ENCODE measurements at places on chromosomes 1 and 21.

DNA sequence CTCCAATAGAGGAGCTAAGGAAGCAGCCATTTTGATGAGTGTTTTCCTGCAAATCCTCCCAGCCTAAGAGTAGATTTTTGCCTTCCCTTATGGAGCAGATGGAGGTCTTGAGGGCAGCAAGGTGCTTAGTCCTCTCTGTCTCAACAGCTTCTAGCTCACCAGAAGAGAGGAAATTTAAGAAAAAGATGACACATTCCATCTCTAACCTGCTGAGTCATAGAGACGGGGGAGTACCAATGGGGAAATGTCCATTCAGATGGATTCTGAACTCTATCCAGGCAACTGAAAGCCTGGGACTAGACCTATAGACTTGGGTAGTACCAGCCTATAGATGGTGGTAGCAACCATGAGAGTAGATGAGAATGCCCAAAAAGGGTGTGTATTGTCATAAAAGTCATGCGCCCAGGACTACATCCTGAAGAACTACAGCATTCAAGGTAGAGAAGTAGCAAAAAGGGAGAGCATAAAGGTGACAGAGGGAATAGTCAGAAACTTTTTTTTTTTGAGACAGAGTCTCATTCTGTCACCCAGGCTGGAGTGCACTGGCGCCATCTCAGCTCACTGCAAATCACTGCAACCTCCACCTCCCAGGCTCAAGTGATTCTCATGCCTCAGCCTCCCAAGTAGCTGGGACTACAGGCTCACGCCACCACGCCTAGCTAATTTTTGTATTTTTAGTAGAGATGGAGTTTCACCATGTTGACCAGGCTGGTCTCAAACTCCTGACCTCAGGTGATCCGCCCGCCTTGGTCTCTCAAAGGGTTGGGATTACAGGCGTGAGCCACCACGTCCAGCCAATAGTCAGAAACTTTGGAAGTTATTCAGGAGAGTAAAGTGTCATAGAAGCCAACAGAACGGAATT, 10.7 kb upstream of the ELOA start:
- DNase-seq = no peak

GRCh38 chr21:34726627-34727337, 58.0 kb downstream of the CLIC6 start:
- no peak for DNase-seq

GRCh38 chr1:118961156-118961555, 27.0 kb downstream of the TBX15 start:
- DNase-seq = no peak

GRCh38 chr1:229297746-229298145, 26.8 kb downstream of the RAB4A start:
- no peak for DNase-seq

DNA sequence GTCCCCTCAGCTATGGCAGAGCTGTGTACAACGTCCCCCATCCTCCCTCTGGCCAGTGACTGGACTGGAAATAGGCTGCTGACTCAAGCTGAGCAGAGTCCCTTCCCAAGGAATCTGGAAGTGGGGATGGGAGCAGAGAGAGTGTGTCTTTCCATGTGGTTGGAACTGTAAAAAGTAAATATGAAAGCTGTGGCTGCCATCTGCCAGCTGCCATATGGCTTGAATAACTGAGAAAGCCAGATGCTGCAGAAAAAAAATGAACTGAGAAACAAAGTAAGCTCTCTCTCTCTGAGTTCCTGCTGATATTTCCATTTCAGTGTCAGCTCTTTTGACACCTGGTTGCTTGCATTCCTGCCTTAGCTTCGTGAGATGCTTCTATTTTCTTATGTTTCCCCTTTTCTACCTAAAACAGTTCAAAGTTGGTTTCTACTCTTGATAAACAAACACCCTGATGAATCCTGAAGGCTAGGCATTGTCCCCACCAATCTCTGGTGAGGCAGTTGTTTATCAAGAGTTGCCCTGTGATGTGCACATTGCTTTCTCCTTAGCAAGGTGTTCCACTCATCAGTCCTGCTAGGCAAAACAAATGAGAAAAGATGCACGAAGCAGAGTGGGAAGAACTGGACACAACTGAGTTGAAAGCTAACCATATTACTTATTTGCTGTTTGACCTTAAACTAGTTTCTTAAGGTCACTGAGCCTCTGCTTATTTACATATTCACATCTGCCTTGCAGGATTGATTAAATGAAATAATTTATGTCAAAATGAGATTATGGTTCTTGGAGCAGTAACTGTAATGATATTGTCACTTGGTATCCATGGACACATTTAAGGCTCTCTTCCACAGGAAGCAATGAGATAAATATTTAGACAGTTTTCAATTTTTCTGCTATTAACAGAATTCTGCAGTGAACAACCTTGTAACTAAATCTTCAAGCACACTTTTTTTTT, 16.6 kb upstream of the DR1 start:
- DNase-seq = no peak

DNA sequence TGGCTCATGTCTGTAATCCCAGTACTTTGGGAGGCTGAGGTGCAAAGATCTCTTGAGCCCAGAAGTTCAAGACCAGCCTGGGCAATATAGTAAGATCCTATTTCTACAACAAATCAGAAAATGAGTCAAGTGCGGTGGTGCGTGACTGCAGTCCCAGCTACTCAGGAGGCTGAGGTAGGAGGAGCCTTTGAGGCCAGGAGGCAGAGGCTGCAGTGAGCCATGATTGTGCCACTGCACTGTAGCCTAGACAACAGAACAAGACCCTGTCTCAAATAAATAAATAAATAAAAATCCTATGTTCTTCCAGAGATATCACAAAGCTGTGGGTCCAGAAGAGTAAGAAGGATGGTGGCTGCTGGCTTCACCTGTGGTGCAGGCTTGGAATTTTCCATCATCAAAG, 22.1 kb downstream of the CDA start:
- DNase-seq = no peak

DNA sequence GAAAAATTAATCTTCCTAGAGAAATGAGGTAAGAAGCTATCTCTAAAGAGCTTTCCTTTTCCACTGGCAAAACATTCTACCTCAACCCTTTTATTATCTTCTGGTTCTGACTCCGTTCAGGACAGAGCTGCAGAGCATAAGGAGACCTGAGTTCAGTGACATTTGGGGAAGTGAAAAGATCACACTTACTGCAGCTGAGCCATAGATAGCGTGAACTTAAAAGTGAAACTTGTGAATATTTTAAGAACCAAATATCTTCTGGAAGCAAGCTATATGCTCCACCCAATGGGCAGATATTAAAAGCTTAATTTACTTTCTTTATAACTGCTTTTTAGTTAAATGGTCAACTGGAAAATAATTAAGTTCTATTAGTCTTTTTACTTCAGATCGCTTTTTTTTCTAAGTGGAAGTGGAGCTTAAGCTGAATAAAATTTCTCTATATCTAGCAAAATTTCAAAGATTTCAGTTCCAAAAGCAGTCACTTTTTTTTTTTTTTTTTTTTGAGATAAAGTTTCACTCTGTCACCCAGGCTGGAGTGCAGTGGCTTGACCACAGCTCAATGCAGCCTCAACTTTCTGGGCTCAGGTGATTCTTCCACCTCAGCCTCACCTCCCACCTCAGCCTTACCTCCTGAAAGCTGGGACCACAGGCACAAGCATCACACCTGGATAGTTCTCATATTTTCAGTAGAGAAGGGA, 11.9 kb downstream of the PTPN22 start:
- DNase-seq = no peak

GRCh38 chr1:205140113-205140512, 18.3 kb upstream of the RBBP5 start:
- no peak for DNase-seq

GRCh38 chr21:42125571-42126544, 54.7 kb downstream of the UMODL1 start:
- no peak for DNase-seq

DNA sequence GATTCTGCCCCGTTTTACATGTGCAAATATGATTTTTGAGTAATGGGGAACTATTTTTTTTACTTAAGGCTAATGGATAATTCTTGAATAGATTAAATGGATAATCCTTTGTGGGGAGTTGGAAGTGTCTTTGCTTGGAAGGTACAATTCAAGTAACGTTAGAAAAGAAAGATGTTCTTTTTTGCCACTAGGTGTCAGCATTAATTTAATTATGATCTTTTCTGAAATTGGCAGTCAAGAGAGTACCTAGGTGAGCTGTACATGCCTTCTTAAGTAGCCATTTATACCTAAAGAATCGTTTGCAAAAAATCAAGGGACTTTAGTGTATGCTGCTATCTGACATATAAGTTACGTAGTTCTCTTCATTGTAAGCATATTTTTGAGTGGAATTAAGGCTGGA, 2.2 kb downstream of the FBXO28 start:
- DNase-seq = peak; percentile 30

- no peak for DNase-seq
Observed at GRCh38 chr1:11784993-11785769, 20.6 kb downstream of the MTHFR start.

DNA sequence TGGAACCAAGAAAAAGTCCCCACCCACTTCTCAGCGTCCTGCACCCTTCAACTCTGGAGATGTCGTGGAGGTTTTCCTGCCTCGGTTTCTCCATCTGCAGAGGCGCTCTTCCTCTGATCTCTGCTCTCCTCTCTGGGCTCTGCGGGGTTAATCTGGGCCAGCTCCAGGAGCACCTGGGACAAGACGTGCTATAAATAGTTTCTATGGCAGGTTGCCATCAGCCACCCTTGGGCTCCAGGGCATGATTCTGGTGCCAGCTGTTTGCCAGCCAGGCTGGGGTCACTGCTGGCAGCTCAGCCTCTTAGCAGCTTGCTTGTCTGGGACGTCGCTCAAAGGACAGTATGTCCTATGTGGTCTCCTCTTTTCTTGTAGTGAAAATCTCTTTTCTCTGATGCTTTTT, 137.1 kb downstream of the ACTL8 start:
- no peak for DNase-seq

GRCh38 chr1:234240680-234241079, 132.6 kb upstream of the COA6 start:
- no peak for DNase-seq

DNA sequence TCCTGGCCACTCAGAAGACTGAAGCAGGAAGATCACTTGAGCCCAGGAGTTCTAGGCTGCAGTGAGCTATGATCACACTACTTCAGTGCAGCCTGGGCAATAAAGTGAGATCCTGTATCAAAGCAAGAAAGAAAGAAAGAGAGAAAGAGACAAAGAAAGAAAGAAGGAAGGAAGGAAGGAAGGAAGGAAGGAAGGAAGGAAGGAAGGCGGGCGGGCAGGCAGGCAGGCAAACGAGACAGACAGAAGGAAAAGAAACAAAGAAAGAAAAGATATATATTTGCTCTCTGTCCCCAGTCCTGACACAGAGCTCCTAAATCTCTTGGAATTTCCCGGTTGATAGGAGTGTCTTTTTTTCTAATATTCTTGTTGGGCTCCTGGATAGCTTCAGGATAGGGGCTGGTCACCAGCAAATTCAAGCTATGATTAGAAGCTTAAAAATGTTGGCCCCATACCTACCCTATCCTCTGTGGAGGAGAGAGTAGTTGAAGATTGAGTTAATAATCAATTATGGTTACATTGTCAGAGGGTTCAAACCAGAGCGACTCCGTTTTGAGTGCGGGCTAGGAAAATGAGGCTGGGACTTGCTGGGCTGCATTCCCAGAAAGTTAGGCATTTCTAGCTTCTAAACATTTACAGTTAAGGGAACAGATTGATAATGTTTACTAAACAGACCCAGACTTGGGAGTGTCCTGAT, 3.3 kb upstream of the MIGA1 start:
- no peak for DNase-seq

- DNase-seq = no peak
Observed at GRCh38 chr1:101276818-101277217, 40.0 kb downstream of the S1PR1 start.

DNA sequence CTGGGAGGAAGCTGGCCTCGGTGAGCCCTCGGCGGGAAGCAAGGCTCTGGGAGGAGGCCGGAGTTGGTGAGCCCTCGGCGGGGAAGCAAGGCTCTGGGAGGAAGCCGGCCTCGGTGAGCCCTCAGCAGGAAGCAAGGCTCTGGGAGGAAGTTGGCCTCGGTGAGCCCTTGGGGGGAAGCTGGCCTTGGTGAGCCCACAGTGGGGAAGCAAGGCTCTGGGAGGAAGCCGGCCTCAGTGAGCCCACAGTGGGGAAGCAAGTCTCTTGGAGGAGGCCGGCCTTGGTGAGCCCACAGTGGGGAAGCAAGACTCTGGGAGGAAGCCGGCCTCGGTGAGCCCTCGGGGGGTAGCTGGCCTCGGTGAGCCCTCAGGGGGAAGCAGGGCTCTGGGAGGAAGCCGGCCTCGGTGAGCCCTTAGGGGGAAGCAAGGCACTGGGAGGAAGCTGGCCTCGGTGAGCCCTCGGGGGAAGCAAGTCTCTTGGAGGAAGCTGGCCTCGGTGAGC, 36.0 kb downstream of the KRTAP10-1 start:
- DNase-seq = no peak

GRCh38 chr1:240621249-240621648, 9.3 kb upstream of the GREM2 start:
- no peak for DNase-seq

DNA sequence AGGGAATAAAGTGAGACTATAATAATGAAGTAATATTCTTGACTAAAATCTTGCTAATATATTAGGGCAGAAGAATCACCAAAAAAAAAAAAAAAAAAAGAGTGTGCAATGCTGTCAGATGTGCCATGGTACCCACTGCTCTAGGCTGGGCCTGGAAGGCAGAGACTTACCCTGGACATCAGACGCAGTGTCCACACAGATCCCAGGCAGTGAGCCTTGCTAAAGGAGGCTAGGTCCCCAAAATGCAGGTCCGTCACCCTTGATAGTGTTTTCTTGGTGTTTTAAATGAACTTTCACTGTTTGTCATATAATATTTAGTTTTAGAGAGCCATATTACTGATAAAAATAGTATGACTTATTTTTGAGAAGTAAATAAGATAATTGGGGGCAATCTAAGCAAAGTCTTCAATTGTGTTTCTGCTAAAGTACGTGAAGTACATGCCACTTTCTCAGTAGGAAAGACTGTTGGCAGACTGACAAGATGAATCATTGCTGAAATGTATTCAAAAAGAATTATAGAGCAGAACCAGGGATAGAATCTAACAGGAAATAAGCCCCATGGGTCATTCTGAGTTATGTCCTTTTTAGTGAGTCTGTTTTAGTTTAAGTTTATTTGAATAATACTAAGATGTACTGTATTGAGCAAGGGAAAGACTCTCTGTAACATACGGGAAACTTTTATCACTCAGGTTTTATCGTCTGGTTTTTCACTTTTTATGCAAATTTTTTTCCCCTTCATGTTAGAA, 74.6 kb upstream of the PDC start:
- peak; percentile 44 for DNase-seq

GRCh38 chr1:225508538-225509375, 80.9 kb upstream of the LBR start:
- DNase-seq = peak; percentile 95

DNA sequence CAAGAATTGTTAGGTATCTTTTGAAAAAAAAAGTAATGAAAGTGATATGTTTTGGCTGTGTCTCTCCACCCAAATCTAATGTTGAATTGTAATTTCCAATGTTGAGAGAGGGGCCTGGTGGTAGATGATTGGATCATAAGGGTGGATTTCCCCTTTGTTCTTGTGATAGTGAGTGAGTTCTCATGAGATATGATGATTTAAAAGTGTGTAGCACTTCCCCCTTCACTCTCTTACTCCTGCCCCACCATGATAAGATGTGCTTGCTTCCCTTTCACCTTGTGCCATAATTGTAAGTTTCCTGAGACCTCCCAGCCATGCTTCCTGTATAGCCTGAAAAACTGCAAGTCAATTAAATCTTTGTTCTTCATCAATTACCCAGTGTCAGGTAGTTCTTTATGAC, 70.7 kb downstream of the XCL2 start:
- no peak for DNase-seq

- DNase-seq = no peak
Observed at GRCh38 chr1:68043443-68044090, 6.9 kb downstream of the DIRAS3 start.

GRCh38 chr1:69109277-69109676, 458.4 kb upstream of the LRRC7 start:
- no peak for DNase-seq

- no peak for DNase-seq
Observed at GRCh38 chr1:42730988-42731387, 9.0 kb downstream of the CLDN19 start.

Data from foreskin melanocyte (primary cell).